ENCODE measurements at places on chromosomes 4 and X.

- no peak for DNase-seq
These were observed 35.5 kb downstream of the MAGED2 start for GRCh38 chrX:54843050-54843449.

GRCh38 chrX:113510586-113510985, 670.0 kb upstream of the AMOT start:
- DNase-seq, result no peak

DNA sequence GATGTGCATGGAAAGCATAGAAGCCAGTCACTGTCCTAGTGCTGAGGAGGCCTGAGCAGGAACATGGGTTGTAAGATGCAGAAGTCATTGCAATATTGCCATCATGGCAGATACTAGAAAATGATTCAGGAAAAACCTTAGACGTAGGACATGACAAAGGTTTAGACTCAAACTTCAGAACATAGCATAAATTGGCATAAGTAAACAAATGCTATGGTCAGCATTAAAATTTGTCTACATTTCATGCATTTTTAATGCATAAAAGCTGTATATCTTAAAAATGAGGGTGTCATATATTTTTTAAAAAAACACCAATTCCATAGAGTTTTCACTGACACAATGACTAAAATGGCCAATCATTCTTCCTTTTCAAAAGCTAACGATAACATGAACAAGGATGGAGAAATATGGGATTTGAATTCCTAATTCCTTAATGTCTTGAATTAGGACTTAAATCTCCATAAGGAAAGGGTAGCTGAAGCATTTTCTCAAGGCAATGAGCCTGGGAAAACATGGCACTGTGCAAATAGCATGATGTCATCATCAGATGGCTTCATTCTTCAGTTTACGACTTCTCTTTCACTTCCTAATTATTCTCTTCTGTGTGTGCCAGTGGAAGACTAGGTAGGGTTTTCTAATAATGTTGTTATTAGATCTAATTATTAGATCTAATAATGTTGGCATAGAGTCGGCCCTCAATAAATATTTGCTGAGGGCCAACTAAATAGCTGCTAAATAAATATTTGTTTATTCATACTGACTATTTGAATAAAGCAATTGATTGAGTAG, 125.1 kb upstream of the FRG1 start:
- DNase-seq, result no peak

DNA sequence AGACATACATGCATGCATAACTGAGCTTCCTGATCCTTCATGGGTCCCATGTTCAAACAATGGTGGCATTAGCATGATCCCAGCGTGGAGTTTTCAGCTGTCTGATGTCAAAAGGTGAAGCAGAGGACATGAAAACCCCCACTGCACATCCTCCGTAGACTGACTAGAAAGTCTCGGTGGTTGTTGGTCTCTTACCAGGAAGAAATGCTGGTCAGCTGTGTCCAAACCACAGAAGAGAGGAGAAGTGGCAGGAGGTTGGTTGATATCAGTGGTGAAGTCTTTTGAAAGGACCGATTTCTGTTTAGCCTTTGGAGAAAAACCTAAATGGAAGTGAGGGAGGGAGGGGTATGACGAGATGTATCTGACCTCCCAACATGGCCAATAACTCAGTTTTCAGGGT, 201.9 kb downstream of the SPATA18 start:
- no peak for DNase-seq
